ENCODE measurements at places on chromosomes 16 and 17.

- DNase-seq = no peak
Measured at GRCh38 chr16:55746081-55746480, 86.8 kb downstream of the CES1 start.

DNA sequence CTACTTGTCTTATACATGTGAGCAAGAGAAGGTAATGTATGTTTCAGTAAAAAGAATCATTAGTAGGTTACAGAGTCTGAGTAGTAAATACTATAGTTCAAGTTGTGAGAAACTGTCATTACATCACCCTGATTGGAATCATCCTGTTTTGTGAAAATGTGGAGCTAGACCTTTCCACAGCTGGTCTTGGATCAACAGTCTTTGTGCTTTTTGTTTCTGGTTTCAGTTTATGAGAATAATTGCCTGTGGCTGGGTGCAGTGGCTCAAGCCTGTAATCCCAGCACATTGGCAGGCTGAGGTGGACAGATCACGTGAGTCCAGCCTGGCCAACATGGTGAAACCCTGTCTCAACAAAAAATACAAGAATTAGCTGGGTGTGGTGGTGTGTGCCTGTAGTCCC, 19.7 kb upstream of the SHISA9 start:
- DNase-seq = no peak

- DNase-seq = no peak
Measured at GRCh38 chr17:43946781-43947180, 4.5 kb upstream of the PPY start.

DNA sequence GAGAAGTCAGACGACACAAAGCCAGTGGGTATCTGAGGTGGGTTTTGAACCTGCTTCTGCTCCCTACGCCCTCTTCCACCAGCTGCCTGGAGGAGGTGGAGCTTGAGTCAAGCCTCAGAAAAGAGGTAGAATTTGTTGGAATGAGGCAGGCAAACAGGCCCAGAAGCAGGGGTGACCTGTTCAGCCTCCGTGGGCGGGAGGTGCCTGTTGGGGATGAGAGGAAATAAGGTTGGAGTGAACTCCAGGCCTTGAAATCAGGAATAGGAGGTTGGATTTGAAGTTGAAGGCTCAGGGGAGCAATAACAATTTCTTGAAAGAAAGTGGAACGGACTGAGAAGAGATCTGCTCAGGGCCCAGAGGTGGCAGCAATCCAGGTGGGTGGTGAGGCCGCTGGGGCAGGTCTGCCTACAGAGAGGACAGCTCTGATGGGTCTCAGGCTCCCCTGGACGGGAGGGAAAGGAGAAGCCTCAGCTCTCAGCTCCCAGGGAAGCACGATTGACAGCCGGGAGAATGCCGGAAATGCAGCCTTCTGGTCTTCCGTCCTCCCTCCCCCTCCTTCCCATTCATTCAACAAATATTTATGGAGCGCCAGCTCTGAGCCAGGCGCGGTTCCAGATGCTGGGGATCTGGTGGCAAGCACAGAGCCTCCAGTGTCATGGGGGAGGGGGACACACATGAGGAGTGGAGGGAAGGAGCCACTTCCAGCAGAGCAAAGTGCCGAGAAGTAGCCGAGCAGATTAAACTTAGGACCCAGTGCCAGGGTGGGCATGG, 61.9 kb upstream of the CIBAR2 start:
- no peak for DNase-seq

DNA sequence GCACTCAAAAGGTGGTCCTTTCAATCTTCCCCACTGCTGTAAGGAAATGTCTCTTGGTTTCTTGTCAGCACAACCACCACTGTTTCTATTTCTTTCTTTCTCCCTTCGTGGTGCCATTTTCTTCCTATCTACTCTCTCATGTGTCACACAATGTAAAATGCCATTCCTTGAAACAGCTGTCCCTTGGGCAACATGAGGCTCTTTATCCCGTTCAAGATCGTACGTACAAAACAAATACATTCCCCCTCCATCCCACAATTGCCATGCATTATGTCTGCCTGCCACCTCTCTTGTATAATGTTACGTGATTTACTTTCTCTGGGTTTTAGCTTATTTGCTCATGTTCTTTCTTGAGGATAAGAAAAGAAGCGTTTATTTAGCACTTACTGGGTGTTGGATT, 410.6 kb downstream of the HS3ST4 start:
- no peak for DNase-seq

DNA sequence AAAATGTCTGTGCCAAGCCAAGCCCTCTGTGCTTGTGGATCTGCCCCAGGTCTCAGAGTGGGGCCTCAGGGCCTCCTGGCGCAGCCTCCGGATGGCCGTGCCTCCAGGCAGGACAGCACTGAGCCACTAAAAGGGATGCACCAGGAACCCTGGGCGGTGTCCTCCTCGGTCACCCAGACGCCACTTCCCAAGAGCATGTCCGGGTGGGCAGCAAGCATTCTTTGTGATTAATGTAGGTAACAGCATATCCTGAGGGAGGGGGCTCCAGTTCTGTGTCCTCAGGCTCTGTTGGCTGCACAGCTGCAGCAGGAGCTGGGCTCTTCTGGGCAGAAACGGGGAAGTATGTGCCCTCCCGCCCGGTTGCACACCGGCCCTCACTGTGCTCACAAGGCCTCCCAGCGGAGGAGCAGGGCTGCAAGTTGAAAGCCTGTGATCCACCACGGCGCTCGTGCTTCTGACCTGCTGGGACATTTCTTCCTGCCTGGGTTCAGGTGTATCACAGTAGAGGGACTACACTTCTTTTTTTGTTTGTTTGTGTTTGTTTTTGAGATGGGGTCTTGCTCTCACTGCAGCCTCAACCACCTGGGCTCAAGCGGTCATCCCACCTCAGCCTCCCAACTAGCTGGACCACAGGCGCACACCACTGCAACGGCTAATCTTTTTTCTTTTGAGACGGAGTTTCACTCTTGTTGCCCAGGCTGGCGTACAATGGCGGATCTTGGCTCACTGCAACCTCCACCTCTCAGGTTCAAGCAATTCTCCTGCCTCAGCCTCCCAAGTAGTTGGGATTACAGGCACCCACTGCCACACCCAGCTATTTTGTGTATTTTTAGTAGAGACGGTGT, 37.9 kb upstream of the CHMP6 start:
- no peak for DNase-seq

DNA sequence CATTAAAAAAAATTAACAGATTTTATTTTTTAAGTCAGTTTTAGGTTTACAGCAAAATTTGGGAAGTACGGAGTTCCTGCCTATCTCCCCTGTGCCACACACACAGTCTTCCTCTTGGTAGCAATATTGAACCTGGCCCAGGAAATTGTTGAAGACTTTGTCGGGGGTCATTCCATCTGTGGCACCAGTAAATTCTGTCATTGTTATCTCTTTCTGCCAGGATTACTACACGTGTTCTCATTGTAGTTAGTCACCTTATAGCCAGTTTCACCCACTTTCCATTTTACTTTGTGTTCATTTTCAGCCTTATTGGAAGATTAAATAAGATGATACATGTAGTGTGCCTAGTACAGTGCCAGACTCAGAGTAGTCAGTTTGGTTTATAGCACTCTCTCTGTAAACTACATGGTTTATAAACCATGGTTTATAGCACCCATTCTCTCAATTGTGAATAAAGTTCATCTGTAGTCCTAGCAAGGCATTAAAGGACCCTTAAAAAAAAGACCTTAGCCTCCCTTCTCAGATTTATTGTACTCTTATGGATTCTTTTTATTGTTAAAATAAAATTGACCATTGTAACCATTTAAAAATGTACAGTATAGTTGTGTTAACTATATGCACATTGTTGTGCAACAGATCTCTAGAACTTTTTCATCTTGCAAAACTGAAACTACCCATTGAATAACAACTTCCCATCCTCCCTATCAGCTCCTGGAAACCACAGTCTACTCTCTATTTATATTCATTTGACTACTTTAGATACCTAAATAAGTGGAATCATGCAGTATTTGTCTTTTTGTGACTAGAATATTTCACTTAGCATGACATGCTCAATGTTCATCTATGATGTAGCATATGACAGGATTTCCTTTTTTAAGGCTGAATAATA, 36.1 kb downstream of the NLK start:
- DNase-seq = no peak

- DNase-seq = no peak
Measured at GRCh38 chr17:59353936-59354755, 22.7 kb downstream of the YPEL2 start.

DNA sequence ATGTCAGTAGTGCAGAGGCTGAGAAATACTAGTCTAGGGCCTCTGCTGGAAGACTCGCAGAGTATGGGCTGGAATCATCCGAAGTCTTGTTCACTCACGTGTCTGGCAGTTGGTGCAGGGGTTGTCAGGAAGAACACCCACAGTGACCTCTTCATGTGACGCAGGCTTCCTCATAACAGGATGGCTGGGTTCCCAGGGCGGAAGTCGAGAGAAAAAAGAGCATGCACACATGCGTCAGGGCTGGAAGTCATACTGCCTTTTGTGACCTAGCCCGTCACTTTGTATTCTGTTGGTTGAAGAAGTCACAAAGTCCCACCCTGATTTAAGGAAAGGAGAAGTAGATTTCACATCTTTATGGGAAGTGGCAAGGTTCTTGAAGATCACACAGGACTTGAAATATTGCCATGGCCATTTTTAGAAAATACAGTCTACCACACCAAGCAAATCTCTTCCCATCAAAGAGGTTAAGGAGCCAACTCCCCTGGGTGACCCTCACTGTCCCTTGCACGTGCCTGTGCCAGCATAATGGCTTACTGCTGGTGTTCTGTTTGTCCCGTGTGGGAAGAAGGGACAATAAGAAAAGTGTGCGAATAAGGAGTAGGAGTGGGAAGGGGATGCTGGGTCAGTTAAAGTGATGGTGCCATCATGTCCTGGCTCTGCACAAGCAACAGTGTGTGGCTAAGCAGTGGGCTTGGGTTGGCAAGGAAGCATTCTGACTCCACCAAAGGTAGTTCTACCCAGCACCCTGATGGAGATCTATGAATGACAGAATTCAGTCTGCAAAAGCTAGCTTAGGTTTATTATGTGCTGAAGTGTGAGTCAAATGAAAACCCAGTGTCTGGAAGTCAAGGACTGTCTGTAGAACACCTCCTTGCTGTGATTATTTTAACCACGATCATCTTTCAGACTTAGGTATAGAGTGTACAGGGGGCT, 28.1 kb downstream of the HEATR3 start:
- no peak for DNase-seq
